ENCODE measurements at places on chromosomes 12 and 14. TPM values are rescaled to one million over a fixed set of nuclear protein-coding genes. Genes with fewer than 3 reads are reported as not detected.

DNA sequence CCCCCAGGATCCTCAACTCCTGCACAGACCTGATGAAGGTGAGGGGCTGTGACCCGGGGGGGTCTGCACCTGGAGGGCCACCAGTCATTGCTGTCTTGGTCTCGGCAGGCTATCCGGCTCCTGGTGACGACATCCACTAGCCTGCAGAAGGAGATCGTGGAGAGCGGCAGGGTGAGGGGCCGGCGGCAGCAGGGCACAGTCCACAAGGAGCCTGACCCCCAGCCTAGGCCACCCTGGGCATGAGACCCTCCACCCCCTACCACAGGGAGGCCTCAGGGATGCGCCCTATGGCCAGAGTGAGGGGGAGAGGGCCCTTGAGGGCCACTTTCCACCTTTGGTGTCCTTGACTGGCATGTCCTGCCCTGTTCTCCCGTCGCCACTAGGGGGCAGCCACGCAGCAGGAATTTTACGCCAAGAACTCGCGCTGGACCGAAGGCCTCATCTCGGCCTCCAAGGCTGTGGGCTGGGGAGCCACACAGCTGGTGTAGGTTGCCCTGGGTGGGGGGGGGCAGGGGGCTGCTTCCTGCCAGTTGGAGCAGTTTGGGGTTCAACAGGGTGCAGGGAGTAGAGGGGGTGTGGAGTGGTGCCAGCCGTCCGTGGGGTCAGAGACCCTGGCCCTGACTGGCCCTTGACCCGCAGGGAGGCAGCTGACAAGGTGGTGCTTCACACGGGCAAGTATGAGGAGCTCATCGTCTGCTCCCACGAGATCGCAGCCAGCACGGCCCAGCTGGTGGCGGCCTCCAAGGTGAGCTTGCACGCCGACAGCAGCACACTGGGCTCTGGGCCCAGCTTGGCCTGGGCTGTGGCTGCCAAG is 25.0 kb downstream of the HIP1R start:
- peak; percentile 46 for DNase-seq

DNA sequence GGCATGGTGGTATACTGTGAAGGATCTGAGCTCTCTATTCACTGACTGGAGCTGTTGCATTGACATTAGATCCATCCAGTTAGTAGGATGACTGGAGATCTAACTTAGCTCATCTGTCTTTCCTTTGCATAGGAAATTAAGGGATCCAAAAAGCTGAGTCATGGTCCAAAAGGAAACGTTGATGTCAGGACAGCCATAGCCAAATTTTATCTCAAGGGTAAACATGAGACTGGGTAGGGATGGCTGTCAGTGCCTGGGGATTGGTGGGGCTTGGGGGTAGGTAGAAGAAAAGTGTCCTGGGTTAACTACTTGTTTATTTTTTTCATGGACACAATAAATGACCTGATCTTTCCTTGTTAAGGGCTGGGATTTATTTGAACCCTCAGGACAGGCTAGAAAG is 4.6 kb downstream of the FAM177A1 start:
- peak; percentile 65 for DNase-seq

DNA sequence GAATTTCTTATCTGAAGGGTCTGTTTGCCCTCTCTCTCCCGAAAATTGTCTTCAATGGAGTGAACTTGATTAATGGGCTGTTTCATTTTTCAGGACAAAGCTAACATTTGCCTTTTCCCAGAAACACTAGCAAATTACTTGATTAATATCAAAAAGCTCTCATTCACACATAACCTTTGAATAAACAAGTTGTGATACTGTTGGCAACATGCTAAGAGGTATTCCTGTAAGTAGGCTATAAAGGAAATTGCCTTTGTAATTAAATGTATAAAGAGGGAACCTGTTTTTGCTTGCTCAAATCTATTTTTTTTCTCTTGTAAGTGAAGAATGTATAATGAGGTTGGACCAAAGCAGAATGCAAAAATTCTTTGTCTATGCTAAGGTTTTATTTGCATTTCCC is 457.2 kb downstream of the TMTC2 start:
- no peak for DNase-seq

DNA sequence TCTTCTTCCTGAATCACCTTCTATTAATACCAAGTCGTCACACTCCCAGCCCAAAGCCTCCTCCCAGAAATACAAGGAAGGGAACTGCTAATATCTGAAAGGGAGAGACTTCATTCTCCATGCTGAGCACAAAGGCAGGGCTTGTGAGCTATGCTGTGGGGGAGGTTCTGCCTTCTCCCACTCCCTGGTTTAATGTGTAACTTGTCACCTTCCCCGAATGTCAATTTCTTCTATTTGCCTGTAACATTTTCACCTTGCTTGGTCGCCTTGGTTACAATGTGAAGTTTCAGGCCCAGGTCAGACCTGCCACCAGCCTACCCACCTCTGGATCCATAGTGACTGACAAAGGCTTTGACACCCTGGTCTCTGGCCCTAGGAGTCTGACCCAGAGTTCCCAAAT is 82.0 kb upstream of the ESRRB start:
- DNase-seq = no peak

DNA sequence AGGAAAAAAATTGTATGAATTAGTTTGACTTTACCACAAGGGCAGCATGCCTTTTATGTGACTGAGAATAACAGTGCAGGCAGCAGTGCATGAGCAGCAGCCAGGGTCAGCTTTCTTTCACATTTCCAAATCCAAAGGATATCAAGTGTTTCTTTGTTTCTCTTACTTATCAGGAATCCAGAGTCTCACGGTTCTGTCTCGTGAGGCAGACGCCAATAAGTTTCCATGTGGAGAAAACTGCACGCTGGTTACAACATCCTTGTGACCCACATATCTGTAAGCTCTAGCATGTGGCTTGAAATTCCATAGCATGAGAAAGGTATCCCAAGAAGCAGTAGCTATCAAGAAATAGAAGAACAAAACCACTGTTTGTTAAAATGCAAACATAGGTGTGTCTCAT is 27.6 kb downstream of the GALNT4 start:
- no peak for DNase-seq

DNA sequence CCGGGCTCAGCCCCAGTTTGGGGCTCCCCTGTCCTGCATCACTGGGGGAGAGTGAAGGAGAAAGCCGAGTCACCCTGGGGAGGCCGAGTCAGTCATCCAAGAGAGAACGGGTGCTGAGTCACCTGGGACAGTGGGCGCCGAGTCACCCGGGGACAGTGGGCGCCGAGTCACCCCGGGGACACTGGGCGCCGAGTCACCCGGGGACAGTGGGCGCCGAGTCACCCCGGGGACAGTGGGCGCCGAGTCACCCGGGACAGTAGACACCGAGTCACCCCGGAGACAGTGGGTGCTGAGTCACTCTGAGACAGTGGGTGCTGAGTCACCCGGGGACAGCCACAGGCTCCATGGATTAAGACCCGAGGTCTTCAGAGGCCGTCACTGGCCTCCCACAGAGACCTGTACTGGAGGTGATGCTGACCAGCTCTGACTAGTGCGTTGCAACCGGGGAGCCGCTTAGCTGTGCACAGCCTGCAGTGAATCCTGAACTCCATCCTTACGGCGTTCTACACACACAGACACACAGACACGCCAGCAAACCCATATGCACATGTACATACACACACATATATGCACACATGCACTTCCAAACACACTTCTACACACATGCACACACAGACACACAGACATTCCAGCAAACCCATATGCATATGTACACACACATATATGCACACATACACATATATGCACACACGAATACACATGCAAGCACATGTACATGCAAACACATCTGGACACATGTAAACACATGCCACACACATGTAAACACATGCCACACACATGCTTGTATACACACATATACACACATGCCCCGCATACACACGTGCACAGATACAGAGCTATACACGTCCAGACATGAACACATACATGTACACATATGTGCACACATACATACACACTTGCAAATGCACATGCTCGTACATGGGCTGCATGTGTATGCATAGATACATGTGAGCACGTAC is 64.9 kb upstream of the GALNT9 start:
- DNase-seq = peak; percentile 84

DNA sequence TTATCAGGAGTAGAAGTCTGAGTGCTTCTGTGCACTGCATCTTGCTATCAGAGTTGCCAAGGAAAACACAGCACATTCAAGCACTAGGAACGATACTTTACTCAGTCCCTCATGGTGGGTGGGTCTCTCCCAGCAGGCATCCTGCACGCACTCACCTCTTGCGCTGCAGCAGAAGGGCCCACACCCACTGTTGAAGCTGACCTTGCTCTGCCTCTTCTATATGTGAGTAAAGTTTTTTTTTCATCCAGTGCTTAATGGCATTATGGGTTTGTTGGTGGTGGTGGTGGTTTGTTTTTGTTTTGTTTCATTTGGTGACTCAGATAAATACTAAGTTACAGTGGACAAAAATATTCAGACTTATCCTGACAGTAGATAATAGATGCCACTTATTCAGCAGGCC is 348.5 kb downstream of the EGLN3 start:
- peak; percentile 27 for DNase-seq

DNA sequence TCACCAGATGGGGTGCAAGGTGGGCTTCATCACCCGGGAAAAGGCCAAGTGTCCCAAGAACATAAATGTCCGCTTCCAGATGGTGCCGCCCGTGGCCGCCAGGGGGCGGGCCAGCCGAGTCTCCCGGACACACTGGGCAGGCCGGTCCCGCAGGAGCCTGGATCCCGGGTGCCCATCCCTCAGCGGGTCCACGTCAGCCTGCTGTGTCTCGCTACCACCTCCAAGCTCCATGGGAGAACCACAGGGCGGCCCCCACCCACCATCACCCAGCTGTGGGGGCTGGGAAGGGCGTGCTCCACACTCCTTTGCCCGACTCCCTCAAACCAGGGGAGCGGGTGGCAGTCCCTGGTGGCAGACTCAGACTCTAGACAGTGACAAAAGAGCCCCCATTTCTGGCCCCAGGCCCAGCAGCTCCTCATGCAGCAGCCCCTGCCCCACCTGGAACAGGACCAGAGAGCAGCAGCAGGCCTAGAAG is 22.0 kb upstream of the NUDT14 start:
- DNase-seq = peak; percentile 44

DNA sequence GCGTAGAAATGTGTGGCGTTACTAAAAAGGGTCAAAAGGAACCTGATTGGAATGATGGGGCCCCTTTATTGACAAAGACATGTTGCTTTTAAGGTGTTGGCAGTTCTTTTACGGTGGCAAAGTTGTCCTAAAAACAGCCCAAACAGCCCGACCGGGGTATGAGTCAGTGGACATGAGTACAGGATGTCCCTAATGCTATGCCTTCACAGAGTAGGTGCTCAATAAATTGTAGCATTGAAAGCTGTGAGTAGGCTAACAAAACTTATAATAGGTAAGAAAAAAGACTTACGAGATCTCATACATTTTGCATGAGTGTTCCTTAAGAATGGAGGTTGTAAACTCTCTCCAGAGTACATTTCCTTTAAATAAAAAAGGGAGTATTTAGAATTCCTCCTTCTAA is 2.6 kb downstream of the ELK3 start:
- no peak for DNase-seq

GRCh38 chr12:72323881-72324280 is 51.7 kb downstream of the TRHDE start:
- DNase-seq = no peak

- DNase-seq = no peak
Measured at GRCh38 chr12:27344760-27345159, 12.1 kb downstream of the BMAL2 start.

DNA sequence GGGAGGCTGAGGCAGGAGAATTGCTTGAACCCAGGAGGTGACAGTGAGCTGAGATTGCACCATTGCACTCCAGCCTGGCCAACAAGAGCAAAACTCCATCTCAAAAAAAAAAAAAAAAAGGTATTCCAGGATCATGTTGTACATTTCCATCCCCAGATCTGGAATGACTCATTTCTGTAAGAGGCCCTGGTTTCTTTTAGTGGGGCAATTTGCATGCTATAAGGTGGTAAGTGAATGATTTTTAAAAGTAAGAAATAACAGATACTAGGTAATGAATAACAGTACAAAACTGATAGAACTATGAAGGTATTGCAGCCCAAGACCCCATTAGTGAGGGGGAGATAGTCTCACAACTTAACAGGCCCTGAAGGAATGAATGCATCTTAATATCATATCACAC is 17.7 kb upstream of the ADCK1 start:
- no peak for DNase-seq

GRCh38 chr14:61569812-61570548 is 125.3 kb upstream of the HIF1A start:
- DNase-seq = no peak

GRCh38 chr14:92563765-92564285 is 50.2 kb downstream of the RIN3 start:
- DNase-seq = no peak

- no peak for DNase-seq
Measured at GRCh38 chr12:24820872-24821271, 128.0 kb downstream of the BCAT1 start.

GRCh38 chr12:19410629-19411185 is 28.6 kb upstream of the AEBP2 start:
- DNase-seq = no peak

GRCh38 chr12:81078469-81079196 is 754 bp downstream of the ACSS3 start:
- DNase-seq = no peak

GRCh38 chr14:100362311-100362927 is 39.3 kb downstream of the SLC25A47 start:
- DNase-seq = no peak

GRCh38 chr14:29444805-29445204 is 482.8 kb downstream of the PRKD1 start:
- DNase-seq = no peak

DNA sequence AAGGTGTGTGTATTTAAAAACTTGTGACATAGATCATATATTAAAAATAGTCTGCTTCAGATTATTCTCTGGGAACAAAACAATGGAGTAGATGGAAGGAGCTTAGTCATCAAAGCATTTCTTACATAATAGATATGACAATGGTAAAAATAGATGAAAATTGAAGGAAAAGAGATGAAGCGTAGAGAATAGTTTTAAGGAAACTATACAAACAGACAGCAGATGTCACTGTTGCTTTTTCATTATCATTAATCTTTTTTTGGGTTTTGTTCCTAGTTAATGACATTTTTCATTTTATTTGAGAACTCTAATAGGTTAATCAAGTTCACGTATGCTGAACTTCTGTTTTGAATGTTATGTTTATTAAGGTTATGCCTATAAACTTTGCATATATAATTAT is 149.2 kb upstream of the FBXO33 start:
- DNase-seq = no peak

The TSPAN19 gene
- total RNA-seq = not detected

The SLC6A13 gene
- not detected for total RNA-seq

The TROAP gene
- 12.0 TPM for total RNA-seq

The XPOT gene
- 50.5 TPM for total RNA-seq

The DBX2 gene
- total RNA-seq = not detected

The PYGL gene
- total RNA-seq = 21.7 TPM
